ENCODE measurements at places on chromosomes 2 and 18.

GRCh38 chr2:155840661-155841060 lies 491.9 kb downstream of the NR4A2 start:
- no peak for DNase-seq

DNA sequence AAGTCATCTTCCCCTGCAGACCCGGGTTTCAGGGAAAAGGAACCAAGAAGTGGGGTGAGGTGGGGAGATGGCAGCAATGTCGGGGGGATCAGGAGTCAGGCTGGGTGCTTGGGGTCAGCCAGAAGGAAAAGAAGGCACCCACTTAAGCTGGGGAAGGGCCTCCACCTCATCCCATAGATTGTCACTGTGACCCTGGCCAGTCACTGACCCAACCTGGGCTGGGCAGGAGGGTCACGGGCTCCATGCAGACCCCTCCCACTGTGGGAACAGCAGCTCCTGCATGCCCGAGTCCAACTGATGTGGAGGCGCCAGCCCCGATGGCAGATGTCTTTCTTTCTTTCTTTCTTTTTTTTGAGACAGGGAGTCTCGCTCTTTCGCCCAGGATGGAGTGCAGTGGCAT lies 53.6 kb upstream of the HAAO start:
- no peak for DNase-seq

DNA sequence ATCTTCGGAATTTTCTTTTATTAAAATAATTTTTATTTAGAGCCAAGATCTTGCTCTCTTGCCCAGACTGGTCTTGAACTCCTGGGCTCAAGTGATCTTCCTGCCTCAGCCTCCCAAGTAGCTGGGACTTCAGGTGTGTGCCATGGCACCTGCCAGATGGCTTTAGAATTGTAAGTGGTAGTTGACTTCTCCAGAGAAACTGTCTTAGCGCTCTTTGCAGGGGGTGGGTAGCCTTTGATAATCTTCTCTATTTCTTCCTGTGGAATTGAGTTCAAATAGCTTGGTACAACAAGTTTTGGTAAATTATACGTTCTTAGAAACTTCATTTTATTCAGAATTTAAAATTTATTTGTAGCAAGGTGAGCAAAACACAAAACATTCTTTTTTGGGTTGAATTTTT lies 113.3 kb downstream of the LDLRAD4 start:
- no peak for DNase-seq

GRCh38 chr2:32425719-32426141 lies 68.9 kb downstream of the BIRC6 start:
- no peak for DNase-seq

DNA sequence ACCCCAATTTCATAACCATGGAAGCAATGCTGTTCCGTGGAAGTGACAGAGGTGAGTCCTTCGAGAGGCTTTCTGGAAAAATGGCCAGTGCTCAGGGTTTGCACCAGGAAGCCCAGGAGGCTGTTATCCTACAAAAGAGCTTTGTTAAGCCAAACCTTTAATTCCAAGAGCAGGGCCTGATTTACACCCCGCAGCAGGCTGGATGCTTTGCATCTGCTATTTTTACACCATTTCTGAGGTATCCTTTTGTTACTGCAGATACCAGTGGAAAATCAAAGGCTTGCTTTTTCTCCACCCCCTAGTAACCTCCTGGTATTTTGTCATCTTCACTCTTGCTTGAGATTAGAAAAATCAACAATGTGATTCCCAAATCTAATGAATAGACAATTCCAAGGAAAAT lies 380.6 kb downstream of the SOX11 start:
- no peak for DNase-seq

- no peak for DNase-seq
These were observed 202.5 kb upstream of the CDH7 start for GRCh38 chr18:65548316-65548715.

- no peak for DNase-seq
These were observed 163.1 kb upstream of the RGPD4 start for GRCh38 chr2:107663632-107664031.

DNA sequence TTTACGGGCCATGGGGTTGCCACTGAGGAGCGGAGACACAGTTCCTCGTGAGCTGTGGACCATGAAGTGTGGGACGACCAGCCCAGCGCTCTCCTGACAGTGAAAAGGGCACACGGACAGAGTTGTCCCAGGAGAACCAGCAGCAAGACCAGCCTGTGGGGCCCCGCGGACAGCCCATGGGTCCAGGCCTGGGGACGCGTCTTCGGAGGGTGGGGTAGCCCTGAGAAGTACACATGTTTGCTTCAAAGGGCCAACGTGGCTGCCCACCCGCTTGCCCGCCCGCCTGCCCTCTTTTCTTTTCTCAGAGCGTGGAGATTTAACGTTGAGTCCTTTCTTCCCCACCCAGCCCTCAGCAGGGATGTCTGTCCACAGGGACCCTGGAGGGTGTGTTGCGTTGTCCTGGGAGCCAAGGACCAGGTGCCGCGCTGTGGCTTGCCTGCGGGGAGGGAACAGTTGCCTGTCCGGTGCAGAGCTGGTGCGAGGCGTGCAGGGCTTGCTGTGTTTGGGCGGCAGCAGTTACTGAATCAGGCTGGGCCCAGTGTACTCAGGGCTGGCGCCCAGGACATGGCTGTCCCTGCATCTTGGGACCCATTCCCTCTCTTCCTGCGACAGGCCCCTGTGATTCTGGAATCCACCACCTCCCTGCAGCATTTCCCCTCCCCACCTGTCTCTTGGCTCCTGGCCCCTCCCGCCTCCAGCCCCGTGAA lies 120.1 kb upstream of the HDAC4 start:
- no peak for DNase-seq

DNA sequence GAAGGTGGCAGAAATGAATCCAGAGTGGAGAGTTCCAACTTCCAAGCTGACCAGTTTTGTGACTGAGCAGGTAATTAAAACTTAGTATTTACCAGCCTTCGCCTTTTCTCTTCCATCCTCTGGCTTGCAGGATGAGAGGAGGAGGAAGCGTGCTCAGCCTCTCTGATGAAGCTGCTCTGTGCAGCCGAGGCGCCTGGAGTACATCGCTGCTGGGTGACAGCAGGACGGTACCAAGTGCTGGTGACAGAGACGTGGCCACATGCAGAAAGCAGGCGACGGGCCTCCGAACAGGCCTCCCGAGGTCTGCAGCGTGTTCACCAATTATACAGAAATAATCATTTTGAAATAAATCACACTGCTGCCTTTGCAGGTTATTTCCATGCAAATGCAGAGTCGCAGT lies 95.0 kb downstream of the MBP start:
- no peak for DNase-seq

DNA sequence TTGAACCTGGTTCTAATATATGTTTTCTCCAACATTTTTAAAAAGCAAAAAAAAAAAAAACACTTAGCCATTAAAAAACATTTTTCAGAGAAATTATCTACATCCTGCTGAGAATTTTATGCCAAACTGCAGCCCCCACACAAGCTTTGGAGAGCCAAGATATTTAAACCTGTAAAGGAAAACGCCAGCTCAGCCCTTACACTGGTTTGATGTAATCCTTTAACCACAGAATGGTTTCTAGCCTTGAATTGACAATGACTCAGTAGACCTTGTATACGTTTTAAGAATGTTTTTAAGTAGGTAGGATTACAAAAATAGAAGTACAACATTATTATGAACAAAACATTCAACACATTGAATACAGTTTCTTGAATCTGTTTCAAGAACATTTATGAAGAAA lies 113.6 kb downstream of the BABAM2 start:
- DNase-seq, result no peak

DNA sequence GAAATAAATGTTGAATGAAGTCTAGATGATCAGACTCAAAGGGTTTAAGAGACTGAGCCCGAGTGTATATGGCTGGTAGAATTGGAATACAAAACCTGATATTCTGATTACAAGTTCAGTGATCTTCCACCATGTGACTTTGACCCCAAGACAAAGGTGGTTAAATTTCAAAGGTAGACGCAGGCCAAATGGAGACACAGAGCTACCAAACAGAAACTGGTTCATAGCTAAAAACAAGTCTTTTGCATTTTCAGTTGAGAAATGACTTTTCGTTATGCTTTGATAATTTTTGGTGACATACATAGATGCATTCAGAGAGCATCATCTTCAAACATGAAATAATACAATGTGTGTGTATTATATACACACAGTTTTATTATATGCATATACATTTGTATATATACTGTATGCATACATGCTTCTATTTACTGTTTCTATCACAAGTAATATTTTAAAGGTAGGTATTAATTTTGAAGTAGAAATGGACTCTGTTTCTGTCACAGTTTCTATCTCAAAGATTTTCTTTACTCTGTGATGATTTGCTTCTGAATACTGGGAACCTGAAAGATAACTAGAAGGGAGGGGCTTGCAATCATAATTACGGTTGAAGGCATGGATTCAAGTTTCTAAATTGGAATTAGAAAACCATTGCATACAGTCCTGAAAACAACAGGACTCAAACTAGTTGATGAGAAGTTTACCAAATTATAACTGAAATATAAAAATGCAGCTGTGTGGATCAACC lies 142.3 kb downstream of the ABCA12 start:
- DNase-seq, result no peak

DNA sequence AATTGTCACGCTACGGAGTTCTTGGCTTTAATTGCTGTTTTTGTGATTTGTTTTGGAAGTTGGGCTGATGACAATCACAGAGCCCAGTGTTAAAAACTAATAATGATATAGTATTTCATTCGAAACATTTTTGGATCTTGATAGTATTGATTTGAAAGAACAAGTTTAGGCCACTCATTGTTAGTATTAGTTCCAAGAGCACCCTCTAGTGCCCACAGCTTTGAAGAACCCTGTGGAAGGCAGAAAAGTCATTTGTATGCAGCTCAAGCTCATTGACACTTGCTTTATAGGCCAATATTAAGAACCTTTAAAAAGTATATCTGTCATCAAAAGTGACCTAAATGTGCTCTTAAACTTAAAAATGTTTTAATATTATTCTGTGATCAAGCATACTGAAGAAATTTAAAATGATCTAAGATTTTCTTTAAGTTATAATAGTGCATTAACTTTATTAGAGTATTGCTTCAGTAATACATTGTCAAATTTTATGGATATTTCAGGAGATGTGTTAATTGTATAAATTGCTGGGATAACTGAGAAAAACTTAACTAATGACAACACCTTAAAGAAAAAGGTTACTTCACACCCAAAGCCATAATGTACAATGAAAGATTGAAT lies 191.0 kb downstream of the GRB14 start:
- DNase-seq, result no peak

DNA sequence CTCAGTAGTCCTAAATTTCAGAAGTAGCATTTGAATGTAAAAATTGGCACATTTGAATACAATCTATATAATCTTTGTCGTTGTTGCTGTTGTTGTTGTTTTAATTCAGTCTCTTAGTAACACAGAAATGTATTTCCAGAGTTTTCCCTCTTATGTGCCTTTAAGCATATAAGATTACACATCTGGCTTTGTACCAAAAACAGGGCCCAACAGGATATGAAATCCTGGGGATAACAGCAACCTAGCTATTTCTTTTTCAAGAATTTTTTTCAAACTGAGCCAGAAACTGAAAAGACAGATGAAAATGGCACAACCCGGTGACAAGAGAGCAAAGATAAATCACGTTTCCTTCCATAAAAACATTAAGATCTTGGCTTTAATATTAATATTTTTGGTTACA lies 906.7 kb downstream of the NRXN1 start:
- no peak for DNase-seq

DNA sequence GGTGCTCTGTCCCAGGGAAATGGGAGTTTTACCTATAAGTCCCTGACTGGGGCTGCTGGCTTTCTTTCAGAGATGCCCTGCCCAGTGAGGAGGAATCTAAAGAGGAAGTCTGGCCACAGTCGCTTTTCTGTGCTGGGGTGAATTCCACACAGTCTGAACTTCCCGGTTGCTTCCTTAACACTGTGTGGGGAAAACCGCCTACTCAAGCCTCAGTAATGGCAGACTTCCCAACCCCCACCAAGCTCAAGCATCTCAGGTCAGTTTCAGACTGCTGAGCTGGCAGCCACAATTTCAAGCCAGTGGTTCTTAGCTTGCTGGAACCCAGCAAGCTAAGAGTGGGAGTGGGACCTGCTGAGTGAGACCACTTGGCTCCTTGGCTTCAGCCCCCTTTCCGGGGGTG lies 54.9 kb downstream of the NUP35 start:
- no peak for DNase-seq
